ENCODE measurements at places on chromosomes 12 and 14. TPM values are rescaled to one million over a fixed set of nuclear protein-coding genes. Genes with fewer than 3 reads are reported as not detected.

DNA sequence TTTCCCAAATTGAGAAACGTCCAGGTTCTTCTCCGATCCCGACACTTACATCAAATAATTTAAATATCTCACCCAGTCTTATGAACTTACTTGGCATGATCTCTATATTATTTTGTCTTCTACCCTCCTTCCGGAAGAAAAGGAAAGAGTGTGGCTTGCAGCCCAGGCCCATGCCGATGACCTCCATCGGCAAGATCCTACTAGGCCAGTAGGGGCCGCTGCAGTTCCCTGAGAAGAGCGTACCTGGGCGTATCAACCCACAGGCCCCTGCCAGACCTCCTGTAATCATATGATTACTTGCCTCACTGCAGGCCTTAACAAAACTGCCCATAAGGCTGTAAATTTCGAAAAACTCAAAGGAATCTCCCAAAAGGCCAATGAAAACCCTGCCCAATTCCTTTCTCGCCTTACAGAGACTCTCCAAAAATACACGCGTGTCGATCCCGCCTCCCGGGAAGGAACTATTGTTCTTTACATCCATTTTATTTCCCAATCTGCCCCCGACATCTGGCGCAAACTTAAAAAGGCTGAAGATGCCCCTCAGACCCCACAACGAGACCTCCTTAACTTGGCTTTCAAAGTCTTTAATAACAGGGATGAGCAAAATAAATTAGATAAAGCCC, 69.6 kb downstream of the MOK start:
- peak; percentile 92 for DNase-seq

GRCh38 chr14:32421781-32422180, 92.7 kb downstream of the AKAP6 start:
- DNase-seq: no peak

GRCh38 chr14:69247676-69248440, 12.1 kb upstream of the GALNT16 start:
- DNase-seq: no peak

MYF5 gene
- total RNA-seq: not detected
